ENCODE measurements at places on chromosomes 12 and 14.

- no peak for DNase-seq
These were observed 604 bp downstream of the GLIPR1 start for GRCh38 chr12:75481013-75481705.

DNA sequence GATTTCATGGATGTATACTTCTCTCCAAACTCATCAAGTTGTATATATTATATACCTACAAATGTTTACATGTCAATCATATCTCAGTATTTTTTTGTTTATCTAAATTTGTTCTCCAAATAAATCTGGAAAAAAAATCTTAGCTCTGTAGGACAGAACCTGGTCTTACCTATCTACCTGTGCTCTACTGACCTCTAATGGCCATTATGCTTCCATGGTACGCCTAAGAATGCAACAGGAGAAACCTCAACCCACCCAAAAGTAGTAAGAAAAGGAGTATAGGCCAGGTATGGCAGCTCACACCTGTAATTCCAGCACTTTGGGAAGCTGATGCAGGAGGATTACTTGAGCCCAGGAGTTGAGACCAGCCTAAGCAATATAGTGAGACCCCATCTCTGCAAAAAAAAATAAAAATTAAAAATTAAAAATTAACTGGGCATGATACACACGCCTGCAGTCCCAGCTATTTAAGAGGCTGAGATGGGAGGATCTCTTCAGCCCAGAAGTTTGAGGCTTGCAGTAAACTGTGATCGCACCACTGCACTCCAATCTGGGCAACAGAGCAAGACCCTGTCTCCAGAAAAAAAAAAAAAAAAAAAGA is 8.7 kb downstream of the OR11H4 start:
- DNase-seq, result no peak

DNA sequence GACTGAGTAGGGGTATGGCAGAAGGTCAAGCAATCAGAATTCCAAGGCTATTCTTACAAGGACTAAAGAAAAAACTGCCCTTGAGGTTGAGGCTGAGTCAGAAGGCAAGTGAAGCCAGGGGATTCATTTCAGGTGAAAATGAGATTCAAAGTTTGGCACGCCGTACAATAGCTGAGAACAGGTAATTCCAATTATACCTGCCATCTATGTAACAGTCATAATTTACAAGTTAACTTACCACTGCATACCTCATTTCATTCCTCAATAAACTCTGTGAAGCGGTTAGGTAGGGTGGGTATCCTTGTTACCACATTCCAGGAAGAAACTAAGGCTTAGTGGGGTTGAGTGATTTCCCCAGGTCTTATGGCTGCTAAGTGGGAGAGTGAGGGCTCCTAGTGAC is 64.1 kb downstream of the STON2 start:
- no peak for DNase-seq

GRCh38 chr12:50104417-50105366 is 884 bp downstream of the GPD1 start:
- DNase-seq, result no peak

DNA sequence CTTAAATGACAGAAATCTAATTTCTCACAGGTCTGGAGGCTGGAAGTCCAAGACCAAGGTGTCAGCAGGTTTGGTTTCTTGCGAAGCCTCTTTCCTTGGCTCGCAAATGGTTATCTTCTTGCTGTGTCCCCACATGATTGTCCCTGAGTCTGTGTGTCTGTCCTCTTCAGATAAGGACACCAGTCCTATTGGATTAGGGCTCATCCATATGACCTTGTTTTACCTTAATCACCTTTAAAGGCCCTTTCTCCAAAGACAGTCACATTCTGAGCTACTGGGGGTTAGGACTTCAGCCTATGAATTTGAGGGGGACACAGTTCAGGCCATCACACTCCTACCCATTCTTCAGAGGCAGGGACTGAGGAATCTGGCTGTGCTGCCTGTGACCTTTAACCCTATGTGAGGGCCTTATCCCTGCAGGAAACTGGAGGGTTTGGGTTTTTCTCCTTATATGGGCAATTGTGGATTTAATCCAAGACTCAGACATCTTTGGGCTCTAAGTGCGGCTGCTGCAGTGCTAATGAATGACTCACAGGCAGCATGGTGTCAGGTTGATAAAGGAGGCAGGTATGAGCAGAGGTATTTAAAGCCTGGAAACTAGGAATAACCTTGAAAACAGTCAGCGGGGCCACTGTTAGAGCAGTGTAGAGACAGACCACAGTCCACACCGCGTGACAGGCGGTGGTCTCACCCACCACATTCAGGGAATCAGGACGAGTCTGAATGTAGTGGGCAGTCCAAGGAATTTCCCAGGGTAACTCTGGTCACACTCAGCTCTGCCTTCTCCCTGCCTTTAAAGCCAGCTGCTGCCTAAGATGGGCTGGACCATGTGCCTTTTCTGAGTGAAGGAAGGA is 10.2 kb downstream of the TPCN1 start:
- peak; percentile 75 for DNase-seq

DNA sequence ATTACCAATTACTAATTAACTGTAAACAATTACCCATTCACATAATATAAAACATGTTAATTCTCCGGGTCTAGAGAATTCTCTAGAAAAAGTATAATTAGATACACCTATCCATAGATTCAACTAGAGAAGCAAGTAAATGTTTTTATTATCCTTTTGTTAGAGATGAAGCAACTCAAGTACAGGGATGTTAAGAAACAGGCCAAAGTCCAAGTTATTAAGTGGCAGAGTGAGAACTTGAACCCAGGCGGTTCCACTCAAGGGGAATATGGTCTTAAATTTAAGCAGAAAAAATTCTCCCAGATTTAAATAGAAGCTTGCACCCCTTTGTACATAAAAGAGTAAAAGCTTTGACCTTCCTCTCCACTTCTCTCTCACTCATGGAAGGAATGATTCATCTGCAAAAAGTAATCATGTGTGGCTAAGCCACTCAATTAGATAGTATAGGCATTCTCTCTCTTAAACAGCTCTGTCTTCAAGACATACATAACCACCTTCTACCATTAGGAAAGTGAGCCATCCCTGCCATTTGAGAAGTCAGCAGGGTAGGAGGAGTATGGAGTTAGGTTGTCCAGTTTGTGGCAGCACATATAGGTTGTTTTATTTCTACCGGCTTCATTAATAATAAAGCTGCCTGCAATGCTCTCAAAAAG is 34.1 kb downstream of the ERGIC2 start:
- DNase-seq, result no peak

DNA sequence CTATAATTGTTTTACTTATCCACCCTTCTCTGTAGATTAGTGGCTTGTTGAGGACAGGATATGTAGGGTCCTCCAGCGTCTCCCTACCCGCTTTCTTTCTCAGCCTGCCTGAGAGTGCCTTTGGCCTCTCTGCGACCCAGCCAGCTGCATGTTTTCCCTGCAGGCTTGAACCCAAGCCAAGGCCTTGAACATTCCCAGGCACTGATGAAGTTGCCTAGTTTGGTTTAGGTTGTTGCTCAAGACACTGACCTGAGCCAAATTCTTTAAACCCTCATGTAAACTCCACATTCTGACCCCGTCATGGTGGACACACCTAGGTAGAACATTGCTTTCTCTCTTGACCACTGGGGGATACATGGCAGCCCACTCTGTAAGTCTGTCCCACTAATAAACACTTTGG is 33.4 kb upstream of the TXNRD1 start:
- peak; percentile 82 for DNase-seq

DNA sequence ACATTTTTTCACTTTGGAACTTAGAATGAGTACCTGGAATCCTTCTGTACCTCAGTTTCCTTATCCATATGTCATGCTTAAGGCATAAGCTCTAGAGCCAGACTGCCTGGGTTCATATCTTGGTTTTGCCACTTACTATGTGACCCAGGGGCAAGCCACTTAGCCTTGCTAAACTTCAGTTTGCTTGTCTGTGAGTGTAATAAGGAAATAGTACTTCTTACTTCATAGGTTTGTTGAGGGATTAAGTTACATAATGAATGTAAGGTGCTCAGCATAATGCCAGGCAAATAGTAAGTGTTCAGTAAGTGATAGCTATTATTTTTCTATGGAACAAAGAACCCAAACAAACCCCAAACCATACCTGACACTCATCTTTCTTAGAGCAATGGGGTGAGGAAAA is 225.1 kb downstream of the BCAT1 start:
- DNase-seq, result no peak

GRCh38 chr12:107567876-107568619 is 117.6 kb upstream of the PWP1 start:
- DNase-seq, result no peak

- DNase-seq, result no peak
These were observed 307.3 kb downstream of the CEP128 start for GRCh38 chr14:80634106-80634758.

DNA sequence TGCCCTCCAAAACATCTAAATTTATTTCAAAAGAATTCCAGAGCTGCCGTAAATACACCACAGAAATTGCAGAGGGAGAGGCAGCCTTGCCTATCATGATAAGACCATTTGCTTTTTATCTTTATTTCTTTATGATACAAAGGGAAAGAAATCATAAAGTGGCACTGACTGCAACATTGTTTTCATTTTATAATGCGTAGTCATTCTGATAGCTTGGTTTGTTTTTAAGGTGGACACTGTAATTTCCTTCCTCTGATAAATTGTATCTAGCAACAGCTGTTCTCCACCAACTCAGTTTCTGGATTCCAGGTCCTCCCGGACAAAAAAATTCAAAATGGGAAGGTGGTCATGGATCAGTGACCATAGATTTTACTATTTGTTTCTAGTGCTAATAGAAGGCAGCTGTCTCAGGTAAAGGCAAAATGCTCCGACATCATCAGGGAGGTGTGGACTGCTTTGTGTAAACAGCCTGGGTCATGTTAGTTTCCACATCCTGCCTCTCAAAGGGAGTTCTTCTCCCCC is 623 bp upstream of the TSPAN8 start:
- no peak for DNase-seq

- DNase-seq, result no peak
These were observed 8.4 kb upstream of the PPTC7 start for GRCh38 chr12:110591451-110592051.

DNA sequence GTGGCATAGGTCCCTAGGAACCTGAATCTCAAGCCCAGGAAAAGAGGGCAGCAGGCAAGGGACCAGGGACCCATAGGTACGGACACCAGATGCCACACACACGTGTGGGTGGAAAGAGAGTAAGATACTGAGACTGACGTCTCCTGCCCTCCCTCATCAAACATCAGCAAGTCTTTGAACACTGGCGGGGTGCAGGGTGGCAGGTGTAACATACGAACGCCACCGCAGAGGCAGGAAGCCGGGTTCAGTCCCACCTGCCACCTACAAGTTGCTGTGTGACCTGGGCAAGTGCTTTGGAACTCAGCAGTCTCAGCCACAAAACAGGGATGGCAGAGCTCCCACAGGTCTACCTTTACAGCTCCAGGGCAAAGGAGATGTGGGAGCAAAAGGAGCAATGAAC is 11.1 kb downstream of the ACTN1 start:
- DNase-seq, result peak; percentile 0

DNA sequence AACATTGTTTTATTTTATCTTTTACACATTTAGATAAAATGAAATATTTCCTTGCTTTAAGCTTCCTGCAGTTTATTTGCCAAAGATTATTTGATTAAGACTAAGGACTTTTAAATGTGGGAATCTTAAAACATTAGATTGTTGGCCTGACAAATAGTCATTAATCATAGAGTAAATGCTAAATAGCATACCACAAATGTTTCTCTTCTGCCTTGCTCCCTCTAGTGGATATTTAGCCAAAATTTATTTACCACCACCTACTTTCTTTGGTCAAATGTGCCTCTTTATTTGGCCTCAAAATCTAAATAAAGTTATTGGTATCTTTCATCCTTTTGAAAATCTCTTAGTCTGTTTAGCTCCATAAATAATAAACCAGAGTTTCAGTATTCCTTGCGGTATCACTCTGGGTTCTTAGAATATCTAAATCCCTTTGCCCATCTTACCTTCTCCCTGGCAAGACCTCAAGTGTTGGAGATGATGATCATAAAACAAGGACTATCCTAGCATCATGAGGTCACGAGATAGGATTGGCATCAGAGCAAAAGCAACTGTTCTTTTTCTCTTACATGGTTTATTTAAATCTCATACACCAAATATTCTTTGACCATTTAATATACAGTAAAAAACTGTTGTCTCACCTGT is 150.6 kb upstream of the AEBP2 start:
- DNase-seq, result no peak

DNA sequence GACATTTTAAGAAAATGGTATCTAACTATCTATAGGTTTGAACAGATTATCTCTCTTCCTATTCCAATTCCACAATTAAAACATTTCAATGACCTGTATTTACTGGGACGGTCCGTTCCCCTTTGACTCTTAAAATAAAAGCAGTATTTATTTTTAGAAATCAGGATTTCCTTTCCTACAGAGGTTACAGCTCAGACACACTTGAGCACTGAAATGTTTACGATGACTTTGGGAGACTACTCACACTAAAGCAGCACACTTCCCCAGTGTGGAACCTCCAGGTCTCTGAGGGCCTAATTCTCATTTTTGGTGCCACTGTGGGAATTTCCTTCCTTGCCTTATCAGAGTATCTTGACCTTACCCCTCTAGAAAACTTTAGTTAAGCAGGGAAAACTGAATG is 181.8 kb downstream of the PRKD1 start:
- no peak for DNase-seq

DNA sequence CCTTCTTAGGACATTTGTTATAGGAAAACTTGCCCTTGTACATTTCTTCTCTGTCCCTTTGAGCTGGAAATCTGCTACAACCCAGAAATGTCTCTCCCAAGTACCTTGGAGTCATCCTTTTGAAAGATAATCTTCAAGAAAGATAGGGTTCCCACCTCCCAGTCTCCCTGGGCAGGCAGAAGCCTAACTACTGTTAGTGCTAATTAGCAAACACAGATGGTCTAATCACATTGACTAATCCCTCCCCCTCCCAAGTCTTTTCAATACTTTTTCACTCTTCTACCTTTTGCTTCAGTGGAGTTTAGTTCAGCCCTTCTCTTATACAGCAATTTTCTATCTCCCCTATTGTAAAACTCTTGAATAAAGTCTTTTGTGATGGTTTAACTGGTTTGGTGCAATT is 129.8 kb upstream of the PPFIA2 start:
- DNase-seq, result no peak

- peak; percentile 29 for DNase-seq
These were observed 74.3 kb upstream of the ARID2 start for GRCh38 chr12:45655186-45655585.

GRCh38 chr14:23562822-23563472 is 4.6 kb downstream of the AP1G2 start:
- DNase-seq, result peak; percentile 38

DNA sequence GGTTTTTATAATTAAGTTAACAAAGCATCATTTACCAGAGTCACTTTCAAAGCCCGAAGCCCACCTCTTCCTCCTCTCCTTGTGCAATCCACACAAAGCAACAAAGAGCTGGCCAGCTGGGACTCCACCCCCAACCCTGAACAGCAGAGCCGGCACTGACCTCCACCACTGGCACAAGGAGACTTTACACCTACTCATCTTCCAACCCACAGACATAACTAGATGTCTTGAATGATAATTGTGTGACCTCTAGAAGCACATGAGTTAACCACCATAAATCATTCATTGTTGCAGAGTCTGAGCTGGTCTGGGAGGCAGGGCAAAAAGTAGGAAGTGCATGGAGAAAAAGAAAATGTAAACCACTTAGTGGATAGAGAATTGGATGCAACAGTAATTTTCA is 72.2 kb downstream of the ST8SIA1 start:
- DNase-seq, result no peak
